ENCODE measurements at places on chromosomes 4 and X. TPM values are rescaled to one million over a fixed set of nuclear protein-coding genes. Genes with fewer than 3 reads are reported as not detected.

Gene ADH4
- not detected for total RNA-seq

DNA sequence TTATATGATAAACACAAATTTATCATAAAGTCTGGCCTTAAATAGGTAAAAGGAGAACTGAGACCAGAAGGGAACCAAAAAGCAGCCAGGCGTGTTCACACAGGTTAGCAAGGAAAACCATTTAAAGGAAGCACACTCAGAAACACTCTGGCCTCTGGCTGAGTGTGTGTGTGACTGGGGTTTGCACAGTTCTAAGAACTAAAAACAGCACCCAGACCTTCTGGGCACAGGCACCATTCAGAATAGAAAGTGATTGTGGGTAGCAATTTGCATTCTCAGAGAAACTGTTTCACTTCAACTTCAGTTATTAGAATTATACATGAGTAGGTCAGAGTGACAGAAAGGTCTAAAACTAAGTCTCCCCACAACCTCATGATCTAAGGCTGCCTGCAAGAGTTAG lies 10.0 kb downstream of the GPR82 start:
- no peak for DNase-seq

DNA sequence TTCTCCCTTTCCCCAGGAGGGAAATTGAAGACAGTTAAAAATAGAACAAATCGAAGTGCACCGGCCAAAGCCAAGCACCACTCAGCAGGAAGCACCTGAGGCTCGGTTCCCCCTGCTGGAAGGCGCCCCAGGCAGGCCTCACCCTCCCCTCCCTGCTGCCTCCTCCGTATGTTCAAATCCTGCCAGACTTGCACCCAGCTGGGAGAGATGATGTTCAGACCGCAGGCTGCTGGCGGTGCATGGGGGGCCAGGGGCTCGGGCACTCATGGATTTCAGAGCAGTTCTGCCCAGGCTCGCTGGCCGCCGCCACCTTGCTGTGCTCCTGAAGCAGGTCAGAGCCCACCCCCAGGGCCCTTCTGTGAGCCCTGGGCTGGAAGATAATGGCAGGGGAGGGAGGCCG lies 91.4 kb downstream of the DCTD start:
- no peak for DNase-seq

GRCh38 chr4:74487771-74488170 lies 42.8 kb downstream of the AREG start:
- no peak for DNase-seq

All from uterus (tissue), 4 donors.